ENCODE measurements at places on chromosomes 4 and X.
A peak's percentile ranks its signal among the peaks of the same experiment; 100 is the strongest.

- H3K4me1 ChIP-seq, result no peaks in the 10 kb centered on the region
- H3K27me3 ChIP-seq, result no peaks in the 10 kb centered on the region
- H3K27ac ChIP-seq, result no peak overlapping the region
Measured at GRCh38 chr4:129323658-129324057, 227.7 kb downstream of the C4orf33 start.

DNA sequence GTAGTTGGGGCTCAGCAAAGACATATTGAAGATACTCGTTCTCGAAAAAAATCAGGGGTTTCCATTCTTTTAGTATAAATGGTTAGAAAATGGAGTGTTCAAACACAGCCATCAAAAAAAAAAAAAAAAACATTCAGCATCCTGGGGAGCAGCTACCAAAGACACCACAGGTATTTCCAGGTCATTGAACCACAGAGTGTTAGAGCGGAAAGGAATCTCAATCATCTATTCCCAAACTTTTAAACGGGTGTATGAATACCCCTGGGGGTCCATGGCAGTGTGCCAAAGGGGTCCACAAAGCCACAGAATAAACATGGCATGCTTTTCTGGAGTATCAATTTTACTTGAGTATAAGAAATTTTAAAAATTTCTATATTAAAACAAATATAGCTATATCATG, 6.9 kb upstream of the FGF16 start:
- no peak for DNase-seq
- no peak overlapping the region for H3K27ac ChIP-seq
- peaks cover 10% of the 10 kb centered on the region for H3K4me1 ChIP-seq
- no peaks in the 10 kb centered on the region for H3K36me3 ChIP-seq

DNA sequence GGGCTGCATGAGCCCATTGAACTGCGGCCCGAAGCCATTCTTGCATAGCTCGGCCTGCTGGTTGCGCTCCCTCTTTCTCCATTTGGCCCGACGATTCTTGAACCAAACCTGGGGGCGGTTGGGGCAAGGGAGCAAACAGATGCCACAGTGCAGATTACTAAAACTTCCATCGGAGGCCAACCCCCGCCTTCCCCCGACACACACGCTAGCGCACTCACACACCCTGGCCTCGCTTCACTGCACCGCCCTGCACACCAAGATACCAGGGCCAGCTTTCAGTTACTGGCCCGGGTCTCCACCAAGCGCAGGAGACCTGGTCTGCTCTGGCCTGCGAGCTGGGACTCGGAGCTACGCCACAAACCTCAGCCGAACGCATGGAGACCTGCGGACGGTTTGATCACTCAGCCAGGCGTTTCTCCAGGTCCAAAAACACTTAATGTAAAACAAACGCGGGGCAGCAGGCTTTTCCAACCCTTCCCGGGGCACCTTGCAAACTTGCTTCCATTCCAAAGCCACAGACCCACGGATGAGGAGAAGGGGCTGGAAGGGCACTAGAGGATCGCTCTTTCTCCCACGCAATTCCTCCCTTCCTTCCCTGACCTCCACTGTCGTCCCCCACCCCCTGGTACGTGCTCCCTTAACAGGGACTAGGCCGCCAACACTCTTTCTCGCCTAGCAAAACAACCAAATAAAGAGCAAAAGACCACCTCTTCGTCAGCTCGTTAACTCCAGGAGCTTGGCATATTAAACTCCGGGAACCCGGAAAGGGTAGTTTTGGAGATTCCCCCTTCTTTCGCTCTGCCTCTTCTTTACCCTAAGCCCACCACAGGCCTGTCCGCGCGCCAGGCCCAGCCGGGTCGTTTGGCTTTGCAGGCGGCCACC, 4.1 kb downstream of the PITX2 start:
- no peak overlapping the region for H3K27ac ChIP-seq
- no peak for DNase-seq
- no peaks in the 10 kb centered on the region for H3K36me3 ChIP-seq
- peaks cover 4% of the 10 kb centered on the region for H3K4me1 ChIP-seq
- H3K4me3 ChIP-seq, result no peak overlapping the region

DNA sequence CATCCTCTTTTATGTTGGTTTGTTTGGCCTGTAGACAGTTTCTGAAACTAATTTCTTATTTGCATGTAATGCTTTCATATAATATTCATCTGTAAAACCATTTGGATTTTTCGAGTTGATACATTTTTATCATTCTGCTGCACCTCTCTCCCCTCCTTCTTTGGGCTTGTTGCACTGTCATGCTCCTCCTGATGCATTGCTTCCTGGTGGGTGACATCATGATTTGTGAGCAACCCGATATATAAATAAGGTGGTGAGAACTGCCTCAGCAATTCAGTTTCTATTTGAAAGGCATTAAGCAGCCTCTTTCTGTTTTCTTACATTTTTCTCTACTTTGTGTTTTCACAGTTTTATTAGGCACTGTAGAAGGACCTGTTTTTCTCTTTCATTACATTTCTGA, 515.7 kb downstream of the RPA4 start:
- no peaks in the 10 kb centered on the region for H3K4me1 ChIP-seq
- H3K4me3 ChIP-seq, result no peak overlapping the region
- no peaks in the 10 kb centered on the region for H3K27me3 ChIP-seq
- H3K36me3 ChIP-seq, result no peaks in the 10 kb centered on the region
- H3K27ac ChIP-seq, result peak overlapping the region; percentile 44

- no peak overlapping the region for H3K4me3 ChIP-seq
- DNase-seq, result no peak
- H3K27ac ChIP-seq, result no peak overlapping the region
- no peaks in the 10 kb centered on the region for H3K36me3 ChIP-seq
- 0 out of 2 replicates have a peak, but pooled peaks cover 4% of the 10 kb centered on the region for H3K4me1 ChIP-seq
Measured at GRCh38 chr4:183347566-183347965, 25.3 kb upstream of the CLDN24 start.

Measured in SK-N-SH (cell line).